ENCODE measurements at places on chromosomes 5 and 9. TPM values are rescaled to one million over a fixed set of nuclear protein-coding genes. Genes with fewer than 3 reads are reported as not detected.

Gene TEX10
- 16.4 TPM for total RNA-seq

Gene SLC6A19
- total RNA-seq = not detected

Gene KLHL3
- 3.0 TPM for total RNA-seq

Gene IFNA13
- total RNA-seq = not detected

Gene JMY
- 33.2 TPM for total RNA-seq

Gene SPTLC1
- 53.2 TPM for total RNA-seq

Gene ESM1
- not detected for total RNA-seq

Gene TAF9
- 38.4 TPM for total RNA-seq

Gene MEGF9
- 23.1 TPM for total RNA-seq

Gene ROPN1L
- total RNA-seq = 0.99 TPM

Gene FAM78A
- total RNA-seq = 1.7 TPM

Gene ITGA2
- total RNA-seq = 6.1 TPM

Gene ABITRAM
- 6.3 TPM for total RNA-seq

Gene PTGS1
- 76.9 TPM for total RNA-seq

Gene OCLN
- total RNA-seq = 1.9 TPM

Gene FSD1L
- 2.7 TPM for total RNA-seq

Gene ADAMTS16
- total RNA-seq = not detected

Gene FLT4
- 12.9 TPM for total RNA-seq

Gene FAM200C
- 7.6 TPM for total RNA-seq

Gene ARID3C
- not detected for total RNA-seq

Gene HACD4
- 13.8 TPM for total RNA-seq

Gene CXCL14
- 4.0 TPM for total RNA-seq

Gene PRDM9
- total RNA-seq = not detected

Gene CYSTM1
- 59.9 TPM for total RNA-seq

Gene IL13
- total RNA-seq = not detected

Gene ADGRD2
- total RNA-seq = not detected

Gene TGFBI
- 71.2 TPM for total RNA-seq

Gene MEIKIN
- total RNA-seq = not detected

Gene NOXA1
- 2.7 TPM for total RNA-seq

Gene DRD1
- total RNA-seq = 0.06 TPM

Gene OR1L4
- total RNA-seq = not detected

Gene LECT2
- not detected for total RNA-seq

Gene LAMC3
- 0.50 TPM for total RNA-seq

Gene LARP1
- total RNA-seq = 118 TPM

Gene ERAP2
- 7.5 TPM for total RNA-seq

Gene MYORG
- 7.8 TPM for total RNA-seq

Gene WDR31
- total RNA-seq = 1.7 TPM

Gene BNIP1
- 9.3 TPM for total RNA-seq

Gene SGCD
- 24.4 TPM for total RNA-seq

Gene HSPA9
- 201 TPM for total RNA-seq

Gene SH2D3C
- 17.3 TPM for total RNA-seq

Gene DMXL1
- total RNA-seq = 65.6 TPM

Gene GRXCR2
- not detected for total RNA-seq

Gene ANKRD34B
- total RNA-seq = not detected

Gene SLC45A2
- total RNA-seq = not detected

Gene PDZD2
- 15.0 TPM for total RNA-seq

Gene CCNI2
- not detected for total RNA-seq

Gene PCDHGA11
- 5.8 TPM for total RNA-seq

Gene F2RL2
- total RNA-seq = 2.8 TPM
